T-helper 17 cell (primary cell): ENCODE measurements at places on chromosomes 7 and 10.

GRCh38 chr7:47153576-47153975 lies 428.3 kb downstream of the TNS3 start:
- no peak overlapping the region for H3K4me3 ChIP-seq
- H3K36me3 ChIP-seq = no peaks in the 10 kb centered on the region
- H3K4me1 ChIP-seq = no peaks in the 10 kb centered on the region
- no peak overlapping the region for H3K27ac ChIP-seq
- H3K27me3 ChIP-seq = no peaks in the 10 kb centered on the region

GRCh38 chr7:157793973-157794745 lies 457.4 kb downstream of the DNAJB6 start:
- peaks cover 23% of the 10 kb centered on the region for H3K27me3 ChIP-seq
- H3K4me3 ChIP-seq = no peak overlapping the region

GRCh38 chr7:151306374-151306773 lies 35.2 kb upstream of the NUB1 start:
- H3K27me3 ChIP-seq = peaks cover 47% of the 10 kb centered on the region
- H3K4me3 ChIP-seq = no peak overlapping the region
- H3K4me1 ChIP-seq = peaks cover 10% of the 10 kb centered on the region

DNA sequence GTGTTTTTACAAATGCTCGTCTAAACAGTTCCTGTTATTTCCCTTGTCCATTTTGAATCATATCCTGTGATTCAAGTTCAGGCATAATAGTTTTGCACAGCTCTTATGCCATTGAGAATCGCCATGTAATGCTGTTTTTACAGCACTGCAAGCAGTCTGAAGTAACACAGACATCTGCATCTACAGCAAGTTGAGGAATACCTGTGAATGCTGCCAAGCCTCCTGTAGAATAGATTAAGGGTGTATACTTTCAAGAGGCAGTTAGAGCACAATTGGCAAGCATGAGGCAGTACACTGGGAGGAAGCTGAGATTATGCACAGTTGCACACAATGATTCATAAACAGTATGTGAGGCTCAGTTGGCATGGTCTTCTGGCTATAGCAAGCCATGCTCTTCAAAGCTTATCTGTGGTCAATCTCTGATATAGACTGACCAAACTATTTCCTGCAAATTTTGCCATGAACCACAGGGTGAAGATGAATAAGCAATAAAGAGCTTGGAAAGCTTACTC lies 121.9 kb upstream of the AKR1E2 start:
- H3K4me3 ChIP-seq = no peak overlapping the region
- peaks cover 29% of the 10 kb centered on the region for H3K27me3 ChIP-seq
- no peaks in the 10 kb centered on the region for H3K4me1 ChIP-seq
- H3K36me3 ChIP-seq = no peaks in the 10 kb centered on the region
- no peak for DNase-seq

- H3K27me3 ChIP-seq = peaks cover 23% of the 10 kb centered on the region
- DNase-seq = no peak
- peaks cover 8% of the 10 kb centered on the region for H3K4me1 ChIP-seq
- no peaks in the 10 kb centered on the region for H3K36me3 ChIP-seq
- H3K4me3 ChIP-seq = no peak overlapping the region
- no peak overlapping the region for H3K27ac ChIP-seq
These were observed 97.7 kb upstream of the ZPBP start for GRCh38 chr7:50190776-50191175.

DNA sequence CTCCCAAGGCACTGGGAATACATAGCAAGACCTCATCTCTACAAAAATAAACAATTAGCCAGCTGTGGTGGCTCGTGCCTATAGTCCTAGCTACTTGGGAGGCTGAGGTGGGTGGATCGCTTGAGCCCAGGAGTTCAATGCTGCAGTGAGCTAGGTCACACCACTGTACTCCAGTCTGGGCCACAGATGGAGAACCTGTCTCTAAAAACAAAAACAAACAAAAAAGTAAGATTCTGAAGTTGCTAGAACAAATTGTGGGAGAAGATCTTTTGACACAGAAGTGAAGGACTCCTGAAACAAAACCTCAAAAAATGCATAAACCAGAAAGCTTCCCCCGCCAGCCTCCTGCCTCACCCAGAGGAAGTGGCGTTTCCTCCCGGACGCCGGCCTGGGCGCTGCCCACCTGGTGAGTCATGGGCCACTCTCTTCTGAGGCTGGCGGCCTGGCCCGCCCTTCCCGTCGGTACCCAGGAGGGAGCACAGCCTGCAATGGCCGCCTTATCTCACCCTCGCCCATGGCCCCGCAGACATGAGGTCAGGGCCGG lies 25.4 kb upstream of the ELN start:
- H3K27me3 ChIP-seq = peaks cover 12% of the 10 kb centered on the region
- no peaks in the 10 kb centered on the region for H3K36me3 ChIP-seq
- DNase-seq = no peak
- peaks cover 12% of the 10 kb centered on the region for H3K4me1 ChIP-seq

DNA sequence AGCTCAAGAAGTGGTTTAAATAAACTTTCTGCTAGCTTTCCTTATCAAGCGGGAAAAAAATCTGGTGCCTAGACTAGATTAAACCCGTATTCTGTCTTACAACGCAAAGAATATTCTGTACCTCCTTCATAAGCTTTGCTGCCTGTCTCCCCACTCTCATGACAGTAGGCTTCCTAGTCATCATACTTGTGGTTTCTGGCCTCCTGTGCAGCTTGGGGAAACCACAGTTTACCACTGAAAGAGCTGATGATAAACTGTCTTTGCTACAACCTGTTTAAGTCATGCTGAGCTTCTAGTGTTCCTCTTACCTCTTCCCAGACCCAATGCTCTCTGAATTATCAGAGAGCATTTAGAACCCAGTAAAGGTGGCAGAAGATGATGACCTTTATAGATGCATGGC lies 55.0 kb downstream of the PODXL start:
- no peaks in the 10 kb centered on the region for H3K27me3 ChIP-seq
- no peak overlapping the region for H3K4me3 ChIP-seq
- peak overlapping the region; percentile 27 for H3K27ac ChIP-seq
- DNase-seq = no peak
- peaks cover 13% of the 10 kb centered on the region for H3K4me1 ChIP-seq
- no peaks in the 10 kb centered on the region for H3K36me3 ChIP-seq

- DNase-seq = no peak
- H3K27me3 ChIP-seq = peaks cover 5% of the 10 kb centered on the region
- no peak overlapping the region for H3K4me3 ChIP-seq
- peak overlapping the region; percentile 4 for H3K27ac ChIP-seq
- no peaks in the 10 kb centered on the region for H3K36me3 ChIP-seq
These were observed 261.4 kb downstream of the ZMYND11 start for GRCh38 chr10:396535-397220.
